ENCODE measurements at places on chromosomes 12 and 14.

DNA sequence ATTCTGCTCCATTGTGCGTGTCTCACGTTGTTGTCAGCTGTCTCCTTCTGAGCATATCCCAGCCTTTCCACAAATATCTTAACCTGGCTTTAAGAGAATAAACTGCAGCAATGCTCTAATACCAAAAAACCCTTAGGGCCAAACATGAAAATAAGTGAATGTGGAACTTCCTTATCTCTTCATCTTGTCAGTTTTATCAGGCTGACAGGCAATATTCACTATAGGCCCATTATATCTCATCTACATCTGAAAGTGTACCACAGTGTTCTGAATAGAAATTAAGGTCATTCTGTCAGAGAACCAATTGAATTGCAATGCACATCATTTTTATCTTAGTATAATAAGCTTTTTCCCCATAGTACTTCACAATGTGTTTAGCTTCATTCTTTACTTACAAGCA is 933.1 kb upstream of the FBXO33 start:
- no peak for DNase-seq

- no peak for DNase-seq
Measured at GRCh38 chr12:127770118-127770517, 496.9 kb upstream of the TMEM132C start.

DNA sequence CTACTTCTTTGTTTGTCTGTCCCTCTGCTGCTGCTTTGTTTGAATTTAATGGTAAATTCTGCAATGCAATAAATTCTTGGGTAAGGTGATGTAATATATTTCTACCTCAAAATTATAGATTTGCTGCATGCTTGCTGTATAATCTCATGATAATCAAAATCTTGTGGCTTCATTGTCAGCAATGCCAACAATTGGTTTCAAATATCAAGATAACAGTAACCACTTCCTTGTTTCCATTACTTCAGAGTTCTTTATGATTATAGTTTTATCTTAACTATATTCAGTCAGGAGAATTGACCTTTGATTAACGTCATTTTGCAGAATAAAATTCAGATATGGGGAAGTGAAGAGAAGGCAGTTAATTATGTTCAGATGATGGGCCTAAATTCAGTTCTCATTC is 30.2 kb upstream of the RNU6-8 start:
- DNase-seq = no peak

- no peak for DNase-seq
Measured at GRCh38 chr12:122021822-122022392, at the start of gene BCL7A. TSS of gene BCL7A (plus strand) at chr12:122021884. CDS start at chr12:122022092, 208 bp downstream.

DNA sequence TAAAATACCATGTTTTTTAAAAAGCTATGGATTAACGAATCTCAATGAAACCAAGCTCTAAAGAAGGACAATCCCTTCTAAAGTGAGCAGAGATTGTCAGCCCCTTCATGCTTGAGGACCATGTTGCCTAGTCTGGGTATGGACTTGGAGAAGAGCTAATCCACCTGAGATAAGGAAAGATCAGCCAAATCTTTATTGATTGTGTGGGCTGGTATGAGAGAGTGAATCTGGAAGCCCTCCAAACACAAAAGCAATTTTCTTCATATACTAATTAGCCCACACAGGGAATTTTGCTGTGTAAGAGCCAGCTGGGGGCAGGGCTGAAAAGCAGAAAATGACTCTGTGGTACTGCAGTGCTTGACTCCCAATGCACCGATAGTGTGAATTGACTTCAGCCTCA is 47.4 kb upstream of the DICER1 start:
- DNase-seq = no peak

GRCh38 chr12:9349888-9350885 is 142.0 kb upstream of the PZP start:
- DNase-seq = no peak

DNA sequence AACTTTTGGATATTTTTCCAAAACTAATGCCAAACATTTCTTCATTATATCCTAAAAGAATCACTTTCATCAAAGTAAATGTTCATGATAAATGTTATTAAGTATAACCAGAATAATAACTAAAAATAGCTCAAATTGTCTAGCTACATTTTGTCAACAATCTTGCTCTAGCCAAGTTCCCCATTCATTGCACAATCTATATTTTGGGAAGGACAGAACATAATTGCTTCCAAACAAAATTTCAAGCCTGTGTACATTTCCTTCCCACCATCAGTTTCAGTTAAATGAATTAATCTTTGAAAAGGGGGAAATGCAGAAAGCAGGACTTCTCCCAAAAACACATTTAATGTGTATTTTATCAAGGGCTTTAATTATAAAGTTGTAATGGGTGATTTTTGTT is 98.0 kb upstream of the PLEKHG7 start:
- DNase-seq = no peak

GRCh38 chr12:109621211-109621694 is 47.7 kb downstream of the MVK start:
- peak; percentile 70 for DNase-seq

DNA sequence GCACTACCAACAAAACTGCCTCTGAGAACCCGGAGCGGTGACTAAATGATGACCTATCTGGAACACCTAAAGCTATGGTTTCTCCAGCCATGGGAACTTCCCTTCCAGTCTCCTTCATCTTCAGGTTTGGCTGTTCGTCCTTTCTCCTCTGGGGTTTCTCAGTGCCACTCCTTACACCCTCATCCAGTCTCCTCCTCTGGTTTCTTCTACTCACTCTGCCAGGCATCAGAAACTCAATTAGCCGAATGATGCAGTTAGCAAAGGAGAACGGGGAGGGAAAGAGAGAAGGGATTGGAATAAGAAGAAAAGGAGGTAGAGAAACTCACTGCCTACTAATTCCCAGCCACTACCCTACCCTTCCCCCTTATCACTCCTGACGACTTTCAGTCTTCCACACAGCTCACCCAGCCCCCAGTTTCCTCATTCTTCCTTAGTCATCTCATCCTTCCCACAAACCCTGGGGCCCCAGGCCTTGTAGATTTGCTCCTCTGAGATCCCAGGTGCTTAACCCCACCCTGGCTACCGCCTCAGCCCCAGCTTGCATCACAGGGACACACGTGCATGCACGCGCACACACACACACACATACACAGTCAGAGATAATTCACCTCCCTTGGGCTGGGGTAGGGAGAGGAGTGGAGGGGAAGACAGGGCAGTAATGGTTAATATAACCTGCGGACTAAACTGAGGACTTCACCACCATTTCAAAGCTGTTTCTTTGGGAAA is 13.0 kb downstream of the FGD6 start:
- no peak for DNase-seq

GRCh38 chr12:64510667-64511066 is 58.7 kb downstream of the TBK1 start:
- no peak for DNase-seq

- DNase-seq = no peak
Measured at GRCh38 chr14:95431199-95432143, 85.0 kb downstream of the SYNE3 start.

DNA sequence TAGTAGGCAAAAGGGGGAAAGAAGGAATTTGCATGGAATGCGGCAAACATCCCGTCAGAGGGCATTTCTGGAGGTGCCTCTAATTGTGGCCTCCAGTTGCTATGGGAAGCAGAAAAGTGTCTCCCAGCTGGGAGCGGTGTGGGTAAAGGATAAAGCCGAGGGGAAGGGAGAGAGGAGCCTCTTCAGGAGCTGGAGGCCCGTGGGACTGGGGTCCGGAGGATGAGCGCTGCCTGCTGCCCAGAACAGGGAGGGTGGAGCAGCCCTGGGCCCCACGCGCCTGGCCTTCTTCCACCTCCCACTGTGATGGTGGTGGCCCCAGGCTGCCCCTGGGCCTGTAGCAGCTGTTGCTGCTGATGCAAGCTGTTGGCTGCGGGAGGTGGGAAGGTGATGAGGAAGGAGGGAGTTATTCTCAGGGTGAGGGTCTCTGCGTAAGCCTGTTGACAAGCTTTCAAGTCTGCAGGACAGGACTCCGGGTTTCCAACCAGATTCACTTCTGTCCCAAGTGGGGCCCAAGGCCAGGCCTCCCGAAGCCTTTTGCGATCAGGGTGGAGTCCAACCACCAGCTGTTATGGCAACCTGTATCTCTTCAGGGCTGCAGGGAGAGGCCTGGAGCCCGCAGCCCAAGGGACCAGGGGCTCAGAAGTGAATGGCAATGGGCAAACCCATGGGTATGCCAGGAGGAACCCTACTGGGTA is 19.1 kb upstream of the PGF start:
- DNase-seq = no peak

DNA sequence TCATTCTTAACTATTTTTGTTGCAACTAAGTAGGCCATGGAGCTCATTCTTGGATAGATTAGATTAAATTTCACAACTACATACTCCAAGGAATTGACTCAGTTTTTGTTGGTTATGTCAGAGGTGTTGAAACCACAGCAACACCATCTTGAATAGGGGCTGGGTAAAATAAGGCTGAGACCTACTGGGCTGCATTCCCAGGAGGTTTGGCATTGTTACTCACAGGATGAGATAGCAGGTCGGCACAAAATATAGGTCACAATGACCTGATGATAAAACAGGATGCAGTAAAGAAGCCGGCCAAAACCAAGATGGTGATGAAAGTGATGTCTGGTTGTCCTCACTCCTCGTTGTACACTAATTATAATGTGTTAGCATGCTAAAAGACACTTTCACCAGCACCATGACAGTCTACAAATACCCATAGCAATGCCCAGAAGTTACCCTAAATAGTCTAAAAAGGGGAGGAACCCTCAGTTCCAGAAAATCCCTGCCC is 20.9 kb downstream of the DMAC2L start:
- DNase-seq = no peak

- no peak for DNase-seq
Measured at GRCh38 chr12:39077226-39077625, 171.8 kb upstream of the CPNE8 start.

Data from GM04504 (cell line).